ENCODE measurements at places on chromosomes 5 and 9.

DNA sequence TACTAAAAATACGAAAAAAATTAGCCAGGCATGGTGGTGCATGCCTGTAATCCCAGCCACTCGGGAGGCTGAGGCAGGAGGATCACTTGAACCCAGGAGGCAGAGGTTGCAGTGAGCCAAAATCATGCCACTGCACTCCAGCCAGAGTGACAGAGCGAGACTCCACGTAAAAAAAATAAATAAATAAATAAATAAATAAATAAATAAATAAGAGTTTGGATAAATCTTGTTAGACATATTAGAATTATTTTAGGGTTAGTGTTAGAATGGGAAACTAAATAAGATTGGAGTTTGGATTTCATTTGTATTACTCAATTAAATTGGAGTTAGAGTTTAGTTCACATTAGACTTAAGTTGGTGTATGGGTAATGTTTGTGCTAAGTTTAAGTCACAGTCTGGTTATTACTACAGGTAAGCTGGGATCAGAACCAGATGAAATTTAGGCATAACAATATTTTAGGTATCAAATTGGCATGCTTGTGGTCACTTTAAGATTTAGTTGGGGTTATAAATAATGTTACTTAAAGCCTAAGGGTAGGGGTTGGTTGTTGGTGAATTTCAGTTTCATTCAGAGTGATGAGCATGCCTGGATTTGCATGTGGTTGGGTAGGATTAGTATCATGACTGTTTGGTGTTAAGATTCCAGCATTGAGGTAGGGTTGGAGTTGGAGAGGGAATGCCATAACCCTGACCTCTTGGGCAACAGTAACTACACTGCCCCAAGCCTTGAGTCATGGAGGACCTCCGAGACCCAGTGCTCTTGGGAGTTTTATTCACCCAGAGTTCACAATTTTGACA, 3.3 kb downstream of the OR5C1 start:
- DNase-seq, result no peak

GRCh38 chr5:36450229-36451014, 148.7 kb upstream of the RANBP3L start:
- DNase-seq, result no peak

DNA sequence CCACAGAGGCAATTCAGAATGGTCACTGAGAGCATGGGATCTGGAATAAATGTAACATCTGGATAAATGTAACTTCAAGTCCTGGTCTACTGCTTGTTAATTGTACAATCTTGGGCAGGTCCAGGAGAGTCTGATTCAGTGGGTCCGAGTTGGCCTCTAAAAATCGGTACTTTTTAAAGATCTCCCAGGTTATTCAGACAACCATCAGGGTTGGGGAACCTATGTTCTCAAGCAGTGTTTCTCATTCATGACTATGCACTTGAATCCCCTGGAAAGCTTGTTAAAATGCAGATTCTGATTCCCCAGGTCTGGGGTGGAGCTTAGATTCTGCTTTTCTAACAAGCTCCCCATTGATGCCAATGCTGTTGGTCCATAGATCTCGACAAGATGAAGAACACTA, 14.8 kb downstream of the ANXA1 start:
- DNase-seq, result no peak

DNA sequence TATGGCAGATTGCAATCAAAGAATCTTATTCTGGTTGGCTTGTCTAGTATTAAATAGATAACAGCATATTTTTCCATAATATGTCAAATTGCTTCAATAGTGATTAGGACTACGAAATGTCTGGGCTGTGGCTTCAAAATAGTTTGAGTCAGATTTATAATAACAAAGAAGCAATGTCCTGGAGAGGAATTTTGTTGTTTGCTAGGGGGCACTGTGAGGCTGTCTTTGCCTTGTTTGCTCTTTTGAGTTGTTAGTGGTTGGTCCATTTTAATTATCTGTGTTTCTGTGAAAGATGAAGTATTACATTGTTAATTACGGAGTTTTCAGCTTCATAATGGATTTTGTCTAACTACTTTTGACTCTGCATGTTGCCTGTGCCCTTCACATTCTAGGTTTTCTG, 713.6 kb downstream of the TLE4 start:
- DNase-seq, result peak; percentile 3

GRCh38 chr5:142587354-142587965, 98.4 kb downstream of the FGF1 start:
- peak; percentile 57 for DNase-seq

DNA sequence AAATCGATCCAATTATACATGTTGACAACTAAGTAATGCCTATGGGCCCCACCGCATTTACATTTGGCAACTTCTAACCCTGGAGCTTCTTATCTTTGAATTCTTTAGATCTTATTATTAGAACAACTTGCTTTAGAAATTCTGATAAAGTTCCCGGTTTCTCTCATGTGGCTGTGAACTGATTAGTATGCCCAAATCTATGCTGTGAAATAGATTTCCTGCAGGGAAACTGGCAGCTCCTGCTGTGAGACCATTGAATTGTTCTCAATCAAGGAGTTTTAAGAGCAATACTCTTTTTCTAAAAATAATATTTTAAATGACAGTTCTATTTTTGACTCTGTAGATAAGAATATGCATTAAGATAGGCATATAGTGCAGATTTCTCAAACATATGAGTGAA, 177.5 kb downstream of the GABRB2 start:
- no peak for DNase-seq

DNA sequence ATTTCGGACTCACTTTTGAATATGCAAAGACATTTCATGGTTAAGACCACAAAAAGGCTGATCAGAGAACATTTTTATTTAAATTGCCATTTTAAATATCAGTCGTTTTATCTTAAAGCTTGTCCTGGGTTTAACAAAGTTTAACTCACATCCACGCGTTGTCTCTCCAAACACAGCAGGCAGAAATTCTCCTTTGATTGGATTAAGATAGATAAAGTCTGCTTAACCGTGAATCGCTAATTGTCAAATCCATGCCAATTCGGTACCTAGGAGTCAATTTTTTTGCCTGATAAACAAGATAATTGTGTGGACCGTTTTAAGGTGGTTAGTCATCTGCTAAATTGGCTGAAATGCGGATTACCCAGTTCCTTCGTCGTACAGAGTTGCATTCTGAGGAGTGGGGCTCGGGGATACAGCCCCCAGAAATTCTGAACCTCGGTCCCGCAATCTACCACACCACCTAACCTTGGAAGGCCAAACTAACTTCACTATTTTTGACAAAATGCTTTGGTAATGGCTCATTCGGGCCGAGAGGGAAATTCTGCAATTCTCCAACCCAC, 665 bp upstream of the BTF3 start:
- DNase-seq, result no peak

DNA sequence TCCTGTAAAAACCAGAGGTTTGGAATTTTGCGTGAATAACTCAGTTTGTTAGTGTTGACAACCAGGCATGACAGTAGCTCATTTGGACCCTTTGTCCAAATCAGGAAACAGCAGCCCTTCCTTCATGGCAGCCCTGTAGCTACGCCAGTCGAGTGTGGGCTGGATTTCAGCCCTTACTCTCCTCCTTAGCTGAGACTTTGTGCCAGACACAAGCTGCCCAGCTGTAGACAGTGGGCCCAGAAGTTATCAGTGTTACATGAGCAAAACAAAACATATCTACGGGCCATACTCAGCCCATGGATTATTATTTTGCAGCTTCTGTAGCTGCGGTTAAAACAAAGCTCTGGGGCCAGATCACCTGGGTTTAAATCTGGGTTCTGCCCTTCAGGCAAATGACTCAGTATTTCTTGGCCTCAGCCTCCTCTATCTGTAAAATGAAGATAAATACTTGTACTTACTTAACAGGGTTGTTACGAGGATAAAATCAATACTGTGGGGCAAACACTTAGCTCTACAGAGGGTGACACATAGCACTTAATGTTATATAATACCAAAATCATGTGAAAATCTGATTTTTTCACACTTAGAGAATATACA, 76.9 kb downstream of the GHR start:
- no peak for DNase-seq

DNA sequence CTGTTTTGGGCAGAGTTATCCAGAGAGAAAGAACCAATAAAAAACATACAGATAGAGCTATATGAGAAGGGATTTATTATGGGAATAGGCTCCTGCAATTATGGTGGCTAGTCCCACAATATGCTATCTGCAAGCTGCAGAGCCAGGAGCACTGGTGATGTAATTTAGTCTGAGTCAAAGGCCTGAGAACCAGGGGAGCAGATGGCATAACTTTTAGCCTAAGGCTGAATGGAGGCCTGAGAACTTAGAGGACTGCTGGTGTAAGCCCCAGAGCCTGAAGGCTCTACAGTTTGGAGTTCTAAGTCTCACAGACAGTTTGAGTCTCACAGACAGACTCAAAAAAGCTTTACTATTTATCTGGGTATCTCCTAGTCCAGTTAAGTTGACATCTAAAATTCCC, 263.8 kb downstream of the FBXL7 start:
- peak; percentile 37 for DNase-seq

DNA sequence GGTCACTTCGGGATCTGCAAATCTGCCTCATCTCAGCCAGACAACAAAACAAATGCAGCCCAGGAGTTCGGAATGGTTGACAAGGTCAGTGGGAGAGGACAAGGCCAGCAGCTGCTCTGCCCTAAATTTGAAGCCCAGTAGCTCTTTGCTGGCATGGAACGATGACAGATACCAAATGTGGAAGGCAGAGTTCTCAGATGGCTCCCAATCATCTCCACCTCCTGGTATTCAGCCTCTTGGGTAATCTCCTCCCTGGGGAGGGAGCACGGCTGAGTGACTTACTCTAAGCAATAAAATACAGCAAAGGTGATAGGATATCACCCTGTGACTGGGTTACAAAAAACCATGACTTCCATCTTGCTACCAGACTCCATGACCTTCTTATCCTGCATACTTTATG, 172.8 kb downstream of the ENTREP1 start:
- DNase-seq, result no peak

Measured in fibroblast of pulmonary artery (primary cell).